ENCODE measurements at places on chromosomes 2 and 18.

GRCh38 chr2:204899983-204900382, 354.7 kb downstream of the PARD3B start:
- no peak for DNase-seq

- no peak for DNase-seq
These were observed 124.2 kb downstream of the UBE2E3 start for GRCh38 chr2:181104512-181105115.

- no peak for DNase-seq
These were observed 30.0 kb downstream of the NGEF start for GRCh38 chr2:232982926-232983668.

DNA sequence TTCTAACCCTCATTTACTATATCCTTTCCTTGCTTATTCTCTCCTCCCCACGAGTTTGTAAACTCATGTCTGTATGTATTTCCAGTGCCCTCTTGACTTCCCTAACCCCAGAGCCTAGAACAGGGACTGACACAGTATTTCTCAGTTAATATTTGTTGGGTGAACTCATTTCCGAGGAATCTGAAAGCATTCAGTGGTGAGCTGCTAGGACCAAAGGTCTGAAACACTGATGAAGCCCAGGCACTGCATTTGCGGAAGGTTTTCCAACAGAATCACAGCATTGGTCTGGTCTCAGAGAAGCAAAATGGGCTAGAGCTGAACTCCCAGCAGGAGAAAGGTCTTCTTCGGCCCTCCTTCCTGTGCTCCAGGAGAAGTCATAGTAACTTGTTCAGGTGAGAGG, 56.8 kb downstream of the SOX11 start:
- no peak for DNase-seq

GRCh38 chr2:212894026-212894425, 257.4 kb downstream of the IKZF2 start:
- DNase-seq: no peak

- no peak for DNase-seq
These were observed 19.6 kb upstream of the CREB1 start for GRCh38 chr2:207510148-207510547.
